ENCODE measurements at places on chromosomes 5 and 9.

DNA sequence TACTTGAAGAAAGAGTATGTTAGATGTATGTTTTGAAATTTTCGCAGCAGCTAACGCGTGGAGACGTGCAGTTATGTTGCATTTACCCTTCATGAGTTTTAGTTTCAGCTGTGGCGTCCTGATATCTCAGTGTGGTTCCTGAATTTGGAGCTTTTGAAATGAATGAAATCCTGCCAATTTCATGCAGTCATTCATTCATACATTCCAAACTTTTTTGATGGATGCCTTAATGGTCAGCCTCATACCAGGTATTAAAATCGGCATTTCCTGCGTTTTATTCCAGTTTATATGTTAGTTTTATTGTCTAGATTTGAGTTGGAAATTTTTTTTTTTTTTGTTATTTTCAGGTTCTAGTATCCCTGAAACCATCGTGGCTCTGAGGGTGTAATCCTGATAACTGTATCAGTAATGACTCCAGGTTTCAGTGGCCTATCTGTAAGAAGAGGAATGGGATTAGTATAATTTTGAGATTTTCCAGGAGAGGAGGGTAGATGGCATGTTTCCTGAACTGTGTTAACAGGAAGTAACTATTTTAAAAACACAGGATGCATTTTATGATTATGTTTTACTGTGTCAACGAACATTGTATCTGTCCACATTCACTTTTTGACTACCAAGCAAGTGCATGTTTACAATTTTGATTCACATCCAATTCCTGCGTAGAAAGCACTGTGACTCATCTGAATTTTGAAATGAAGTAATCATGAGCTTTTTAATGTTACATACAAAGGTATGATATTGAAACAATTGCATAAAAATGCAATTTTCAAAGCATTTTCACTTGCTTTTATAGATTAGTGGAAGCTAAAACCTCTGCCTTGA is 1.0 kb downstream of the FOCAD start:
- DNase-seq, result no peak

DNA sequence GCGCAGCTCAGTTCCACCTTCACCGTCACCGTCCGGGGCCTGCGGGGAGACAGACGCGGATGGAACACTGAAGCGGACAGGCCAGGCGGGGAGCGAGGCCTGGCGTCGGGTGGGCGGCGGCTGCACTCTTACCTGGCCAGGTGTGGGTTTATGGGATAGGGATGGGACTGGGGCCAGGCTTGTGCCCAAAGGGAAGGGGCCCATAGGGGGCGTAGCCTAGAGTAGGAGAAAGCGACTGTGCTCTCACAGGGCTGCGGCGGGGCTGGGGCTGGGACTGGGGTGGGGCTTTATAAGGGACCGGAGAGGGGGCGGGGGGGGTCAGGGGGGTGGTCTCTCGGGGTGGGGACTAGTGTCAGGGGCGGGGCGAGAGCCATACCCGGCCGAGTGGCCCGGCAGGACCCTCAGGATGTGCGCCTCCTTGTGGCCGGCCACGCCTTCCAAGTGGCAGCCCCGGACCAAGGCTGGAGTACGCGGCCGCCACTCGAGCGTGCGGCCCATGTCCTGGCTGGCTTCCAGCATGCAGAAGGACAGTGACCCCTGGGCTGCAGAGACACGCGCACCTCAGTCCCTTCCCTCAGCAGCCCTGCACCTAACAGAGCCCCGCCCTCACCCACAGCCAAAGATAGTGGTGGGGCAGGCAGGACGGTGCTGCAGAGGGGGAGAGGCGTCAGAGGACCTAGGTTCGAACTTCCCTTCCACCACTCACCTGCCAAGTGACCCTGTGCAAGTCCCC is 22.8 kb downstream of the FPGS start:
- peak; percentile 8 for DNase-seq

- no peak for DNase-seq
Observed at GRCh38 chr5:56941981-56942380, 9.9 kb downstream of the MIER3 start.

DNA sequence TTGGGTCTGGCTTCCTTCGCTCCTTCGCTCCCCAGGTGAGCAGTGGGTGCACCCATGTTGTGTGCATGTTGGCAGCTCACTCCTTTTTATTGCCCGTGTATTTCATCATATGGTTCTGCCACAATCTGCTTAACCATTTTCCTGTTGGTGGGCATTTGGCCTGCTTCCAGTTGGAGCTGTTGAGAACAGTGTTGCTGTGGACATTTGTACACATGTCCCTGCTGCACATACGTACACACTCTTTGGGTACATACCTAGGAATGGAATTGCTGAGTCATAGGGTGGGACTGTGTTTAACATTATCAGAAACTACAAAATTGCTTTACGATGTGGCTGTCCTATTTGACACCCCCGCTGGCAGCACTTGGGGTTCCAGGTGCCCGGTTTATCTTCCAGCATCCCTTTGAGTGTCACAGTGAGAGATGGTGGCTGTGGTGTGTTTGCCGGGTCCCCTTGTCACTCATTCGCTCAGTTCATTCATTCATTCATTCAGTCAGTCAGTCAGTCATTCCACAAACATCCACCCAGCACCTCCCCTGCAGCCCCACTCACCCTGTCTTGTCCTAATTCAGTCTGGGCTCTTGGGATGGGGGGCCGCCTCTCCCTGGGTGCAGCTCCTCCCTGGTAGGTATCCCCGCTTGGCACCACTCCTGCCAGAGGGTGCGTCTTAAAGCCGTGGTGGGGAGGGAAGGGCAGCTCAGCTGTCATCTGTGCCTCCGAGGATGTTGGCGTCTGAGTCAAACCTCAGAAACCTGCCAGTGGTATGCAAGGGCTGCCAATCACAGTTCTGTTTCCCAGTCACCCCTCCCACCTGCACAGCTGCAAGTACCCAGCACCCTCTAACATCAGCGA is 7.9 kb upstream of the FIBCD1 start:
- no peak for DNase-seq

DNA sequence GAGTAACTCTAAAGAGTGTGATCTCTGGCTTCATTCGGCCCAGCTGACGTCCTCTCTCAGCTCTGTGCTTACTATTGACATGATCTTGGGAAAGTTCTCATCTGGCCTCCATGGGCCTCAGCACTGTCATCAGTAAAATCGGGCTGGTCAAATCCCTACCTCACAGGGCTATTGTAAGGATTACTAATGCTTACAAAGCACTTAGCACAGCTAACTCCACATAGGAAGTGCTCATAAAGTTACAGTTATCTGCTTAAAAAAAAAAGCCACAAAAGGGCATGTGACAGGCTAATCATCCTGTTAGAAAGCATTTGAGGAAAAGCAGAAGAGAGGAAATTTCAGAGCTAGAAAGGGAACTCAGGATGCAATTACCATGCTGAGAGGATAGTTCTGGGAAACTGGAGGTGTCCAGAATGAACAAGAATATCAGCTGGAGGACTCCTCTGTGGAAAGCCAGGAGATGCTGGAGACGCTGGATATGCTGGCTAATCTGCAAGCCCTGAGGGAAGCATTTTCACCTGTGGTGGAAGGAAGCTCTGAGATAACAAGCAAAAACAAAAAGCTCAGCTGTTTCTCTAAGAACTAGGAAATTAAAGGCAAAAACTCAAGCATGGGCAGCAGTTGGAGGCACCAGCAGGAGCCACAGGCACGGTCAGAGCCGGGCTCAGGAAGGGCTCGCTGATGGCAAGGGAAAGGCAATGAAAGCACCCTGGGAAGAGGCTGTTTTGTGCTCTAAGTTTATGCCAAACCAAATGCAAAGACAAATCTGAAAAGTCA is 4.4 kb upstream of the BHMT start:
- DNase-seq, result no peak

DNA sequence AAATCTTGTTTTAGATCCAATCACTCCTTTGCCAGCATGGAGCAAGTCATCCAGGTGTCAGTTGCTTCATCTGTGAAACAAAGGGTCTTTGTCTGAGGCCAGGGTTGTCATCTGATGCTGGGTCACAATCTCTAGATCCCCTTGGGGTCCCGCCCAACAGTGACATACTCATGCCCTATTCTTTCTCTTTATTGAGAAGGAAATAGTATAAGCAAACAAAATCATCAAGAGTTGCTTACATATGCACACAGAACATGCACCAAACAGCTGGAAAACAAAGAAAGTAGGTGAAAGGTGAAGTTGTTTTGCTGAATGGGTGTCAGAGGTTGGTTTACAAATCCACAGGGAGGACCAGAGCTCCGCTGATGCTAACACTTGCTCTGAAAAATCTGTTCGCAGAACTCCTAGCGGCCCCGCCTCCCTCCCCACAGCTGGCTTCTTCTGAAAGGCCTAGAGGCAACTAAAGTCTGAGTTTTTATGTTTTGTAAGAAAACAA is 106.1 kb upstream of the SLC44A1 start:
- peak; percentile 22 for DNase-seq

DNA sequence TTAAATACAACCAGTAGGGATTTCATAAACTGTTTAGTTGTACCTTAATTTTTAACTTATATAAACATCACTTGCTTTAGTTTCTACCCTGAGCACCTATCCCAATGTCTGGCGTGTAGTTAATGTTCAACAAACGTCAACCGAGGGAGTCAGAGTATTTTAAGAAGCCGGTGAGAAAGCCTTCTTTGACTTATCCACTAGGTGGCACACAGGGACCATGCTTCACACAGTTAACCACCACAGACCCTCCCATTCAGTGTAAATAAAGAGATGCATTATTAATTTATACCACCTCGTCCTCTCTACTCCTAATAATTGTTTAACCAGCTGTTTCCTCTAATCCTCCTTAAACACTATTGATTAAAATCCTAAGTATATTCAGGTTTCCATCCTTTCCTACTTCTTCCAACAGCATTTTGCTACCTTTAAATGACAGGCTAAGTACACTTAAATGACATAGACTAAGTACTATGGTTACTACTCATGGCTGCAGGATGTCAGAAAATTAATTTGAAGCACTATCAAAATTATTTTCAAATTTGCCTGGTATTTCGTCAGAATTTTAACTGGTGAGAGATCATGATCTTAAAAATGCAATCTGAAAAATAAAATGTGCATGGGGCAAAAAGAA is 2.3 kb downstream of the HAPLN1 start:
- DNase-seq, result peak; percentile 76

GRCh38 chr9:128168731-128169308 is 8.8 kb downstream of the BBLN start:
- DNase-seq, result no peak

DNA sequence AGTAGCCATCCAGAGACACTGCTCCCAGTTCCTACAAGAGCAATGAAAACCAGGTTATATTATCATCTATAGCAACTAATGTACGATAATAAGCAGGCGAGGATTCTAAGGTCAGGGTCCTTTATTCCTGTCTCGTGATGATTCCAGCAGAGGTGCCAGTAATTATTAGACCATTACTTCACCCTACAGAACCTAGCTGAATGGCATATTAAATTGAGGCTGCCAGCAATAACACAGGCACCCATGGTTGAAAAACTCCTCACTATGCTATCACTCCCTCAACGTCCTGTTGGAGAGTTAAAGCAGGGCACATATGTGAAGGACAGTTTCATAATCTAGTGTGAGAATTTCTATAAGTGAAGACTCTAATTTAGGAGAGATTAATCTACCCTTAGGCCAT is 29.7 kb downstream of the DCAF12 start:
- no peak for DNase-seq

DNA sequence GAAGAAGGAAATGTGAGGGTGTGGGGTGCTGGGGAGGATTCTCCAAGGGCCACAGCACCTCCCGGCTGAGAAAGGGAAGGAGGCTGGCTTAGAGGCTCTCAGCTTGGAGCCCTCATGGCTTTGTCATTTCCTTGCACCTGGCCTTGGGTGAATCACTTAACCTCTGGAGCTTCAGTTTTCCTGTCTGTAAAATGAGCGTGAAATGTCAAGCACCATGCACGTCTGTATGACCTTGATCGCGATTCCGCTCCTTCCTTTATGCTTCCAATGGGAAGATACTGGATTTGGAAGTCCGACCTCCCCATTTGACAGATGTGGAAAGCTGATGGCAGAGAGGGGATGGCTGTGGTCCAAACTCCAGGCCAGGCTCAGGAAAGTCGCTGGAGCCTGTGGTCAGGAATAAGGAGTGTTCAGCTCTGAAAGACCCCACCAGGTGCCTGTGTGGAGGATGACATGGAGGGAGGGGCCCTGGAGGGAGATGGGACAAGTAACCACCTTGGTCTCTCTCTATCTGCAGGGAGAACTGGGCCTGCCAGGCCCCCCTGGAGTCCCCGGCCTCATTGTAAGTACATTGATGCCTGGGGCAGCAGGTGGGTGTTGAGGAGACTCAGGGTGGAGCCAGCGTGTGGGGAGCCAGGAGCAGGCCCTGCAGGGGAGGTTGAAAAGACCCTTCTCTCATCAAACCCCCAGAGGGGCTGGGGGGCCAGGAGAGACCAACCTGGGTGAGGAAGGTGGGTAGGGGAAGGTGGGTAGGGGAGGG is 66.5 kb downstream of the COL27A1 start:
- DNase-seq, result no peak

DNA sequence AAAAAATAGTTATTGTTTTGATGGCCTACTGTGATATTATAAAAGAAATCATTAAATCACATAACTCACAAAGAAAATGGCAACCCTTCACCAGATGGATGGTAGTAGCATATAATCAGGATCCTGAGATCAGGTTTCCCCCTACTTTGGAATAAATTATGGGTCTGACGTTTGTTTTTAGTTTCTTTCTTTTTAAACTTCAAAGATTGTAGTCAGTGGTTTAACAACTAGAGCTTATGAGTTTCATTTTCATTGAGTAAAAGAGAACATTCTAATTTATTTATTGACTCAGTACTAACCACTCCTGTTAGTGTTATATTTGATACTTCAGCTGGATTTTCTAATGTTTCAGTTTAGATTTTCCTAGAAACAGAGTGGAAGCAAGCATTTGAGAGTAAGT is 218.0 kb upstream of the PCSK5 start:
- DNase-seq, result no peak

DNA sequence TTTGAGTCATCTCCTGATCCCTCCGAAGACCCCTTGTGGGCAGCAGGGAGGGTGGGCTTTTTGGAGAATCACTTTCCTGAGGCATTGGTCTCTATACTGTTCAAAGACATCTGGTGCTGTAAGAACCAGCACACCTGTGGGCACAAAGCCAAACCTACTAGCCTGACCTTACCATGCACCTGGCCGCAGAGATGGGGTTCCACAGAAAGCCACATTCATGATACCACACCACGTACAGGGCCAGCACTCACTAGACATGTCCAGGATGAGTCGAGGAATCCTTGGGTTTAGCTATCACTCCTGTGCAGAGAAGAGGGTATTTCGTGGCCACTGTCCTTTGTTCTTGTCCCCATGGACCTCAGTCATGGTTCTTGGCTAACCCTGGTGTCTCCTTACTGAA is 203.4 kb downstream of the CACNA1B start:
- DNase-seq, result no peak

GRCh38 chr9:123157221-123157620 is 111.2 kb downstream of the STRBP start:
- no peak for DNase-seq

DNA sequence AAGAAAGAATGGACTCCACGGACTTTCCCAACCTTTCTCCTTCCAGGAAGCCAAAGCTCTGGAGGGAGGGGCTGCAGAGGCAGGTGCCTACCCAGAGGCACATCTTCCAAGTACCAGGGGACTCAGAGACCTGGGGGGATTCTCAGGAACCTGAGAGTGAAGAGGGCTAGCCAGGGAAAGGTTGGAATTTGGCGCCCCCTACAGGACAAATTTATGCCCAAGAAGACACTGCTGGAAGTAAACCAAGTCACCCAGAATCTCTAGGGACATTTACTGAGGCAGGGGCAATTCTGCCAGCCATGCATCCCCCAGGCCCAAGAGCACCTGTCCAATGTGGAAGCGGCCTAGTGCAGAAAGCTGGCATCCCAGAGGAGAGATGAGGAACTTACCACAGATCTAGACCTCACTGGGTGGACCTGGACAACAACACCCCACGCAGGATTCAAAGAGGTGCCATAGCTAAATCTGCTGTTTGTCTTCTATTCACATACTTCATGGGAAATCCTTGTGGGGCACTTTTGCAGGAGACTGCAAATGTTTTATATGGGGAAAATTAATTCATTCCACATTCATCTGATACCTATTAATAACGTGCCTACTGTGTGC is 25.9 kb upstream of the IDNK start:
- peak; percentile 26 for DNase-seq
